MG63 (cell line): ENCODE measurements at places on chromosomes 5 and 9. TPM values are rescaled to one million over a fixed set of nuclear protein-coding genes. Genes with fewer than 3 reads are reported as not detected.

DNA sequence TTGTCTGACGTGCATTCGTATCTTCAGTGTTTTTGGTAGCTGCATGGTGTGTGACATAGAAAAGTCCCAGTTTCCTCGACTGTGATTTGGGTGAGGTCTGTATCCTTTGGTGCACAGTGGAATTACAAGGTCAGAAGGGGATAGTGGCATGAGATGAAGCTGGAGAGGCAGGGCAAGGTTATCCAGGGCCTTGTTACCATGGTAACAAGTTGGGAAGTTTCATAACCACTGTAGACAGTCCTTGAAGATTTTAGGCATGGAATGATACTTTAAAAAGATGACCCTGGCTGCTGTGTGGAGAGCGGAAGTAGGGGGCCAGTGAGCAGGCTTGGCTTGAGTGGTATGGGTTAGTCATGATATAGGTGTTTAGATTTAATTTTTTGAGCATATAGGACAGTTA is 11.9 kb downstream of the EHMT1 start:
- no peak for DNase-seq

- peak; percentile 60 for DNase-seq
These were observed 102.4 kb downstream of the VAV2 start for GRCh38 chr9:133889584-133890301.

DNA sequence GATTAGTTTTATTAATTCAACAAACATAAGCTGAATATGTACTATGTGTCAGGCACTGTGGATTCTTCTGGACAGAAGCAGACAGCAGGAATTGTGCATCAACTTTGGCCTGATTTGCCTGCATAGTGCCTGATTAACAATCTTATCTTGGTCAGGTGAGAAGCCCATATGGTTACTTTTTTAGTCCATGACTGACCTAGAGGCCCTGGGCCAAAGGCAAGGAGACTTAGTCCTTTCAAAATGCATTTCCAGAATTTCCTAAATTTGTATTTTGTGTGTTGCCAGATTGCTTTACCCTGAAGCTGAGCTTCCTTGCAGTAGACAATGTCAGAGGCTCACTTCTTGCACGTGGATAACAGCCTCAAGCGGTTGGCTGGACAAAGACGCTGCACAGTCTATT is 286.7 kb downstream of the SPOCK1 start:
- DNase-seq = no peak

DNA sequence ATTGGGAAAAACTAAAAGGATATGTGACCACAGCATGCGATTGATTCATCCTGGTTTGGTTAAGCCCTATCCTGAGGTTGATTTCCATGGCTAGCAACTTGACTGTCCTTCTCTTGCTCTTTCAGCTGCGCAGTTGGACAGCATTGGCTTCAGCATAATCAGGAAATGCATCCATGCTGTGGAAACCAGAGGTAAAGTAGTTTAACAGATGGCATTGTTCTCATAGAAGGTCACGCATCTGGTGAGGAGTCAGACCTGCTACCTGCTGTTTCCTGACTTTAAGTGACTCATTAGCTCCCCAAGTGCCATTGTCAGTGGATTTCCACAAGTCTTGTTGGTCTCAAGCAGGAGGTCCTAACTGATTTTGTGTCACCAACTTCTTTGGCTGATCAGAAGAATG is 266.9 kb downstream of the ARHGAP26 start:
- no peak for DNase-seq

DNA sequence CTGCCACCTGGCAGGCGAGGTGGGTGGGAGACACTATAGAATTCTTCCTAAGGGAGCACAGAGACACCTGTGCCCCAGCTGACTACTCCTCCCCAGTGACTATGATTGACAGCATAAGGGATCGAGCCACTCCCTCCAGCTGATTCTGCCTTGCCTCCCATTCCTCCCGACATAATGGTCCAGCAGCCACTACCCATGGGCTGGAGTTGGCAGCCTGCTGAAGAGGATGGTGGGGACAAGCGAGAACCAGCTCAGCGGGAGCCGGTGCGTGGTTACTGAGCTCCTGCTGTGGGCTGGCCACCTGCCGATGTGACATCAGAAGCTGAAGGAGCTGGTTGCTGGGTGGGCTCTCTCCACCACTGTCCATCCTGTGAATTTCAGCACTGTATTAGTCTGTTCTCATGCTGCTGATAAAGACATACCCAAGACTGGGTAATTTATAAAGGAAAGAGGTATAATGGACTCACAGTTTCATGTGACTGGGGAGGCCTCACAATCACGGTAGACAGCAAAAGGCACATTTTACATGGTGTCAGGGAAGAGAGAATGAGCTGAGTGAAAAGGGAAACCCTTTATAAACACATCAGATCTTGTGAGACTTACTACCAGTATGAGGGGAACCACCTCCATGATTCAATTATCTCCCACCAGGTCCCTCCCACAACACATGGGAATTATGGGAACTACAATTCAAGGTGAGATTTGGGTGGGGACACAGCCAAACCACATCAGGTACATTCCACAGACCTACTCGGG is 12.1 kb upstream of the NCS1 start:
- DNase-seq = peak; percentile 31

- DNase-seq = peak; percentile 94
These were observed at the start of gene PHYKPL for GRCh38 chr5:178232124-178232919. PHYKPL (minus strand) TSS chr5:178232802; CDS start chr5:178232550, 252 bp downstream.

GRCh38 chr9:136990242-136990911 is 1.8 kb upstream of the PAXX start:
- no peak for DNase-seq

GRCh38 chr9:14961372-14962068 is 51.3 kb upstream of the FREM1 start:
- no peak for DNase-seq

GRCh38 chr9:69649566-69650250 is 22.5 kb downstream of the APBA1 start:
- DNase-seq = no peak

DNA sequence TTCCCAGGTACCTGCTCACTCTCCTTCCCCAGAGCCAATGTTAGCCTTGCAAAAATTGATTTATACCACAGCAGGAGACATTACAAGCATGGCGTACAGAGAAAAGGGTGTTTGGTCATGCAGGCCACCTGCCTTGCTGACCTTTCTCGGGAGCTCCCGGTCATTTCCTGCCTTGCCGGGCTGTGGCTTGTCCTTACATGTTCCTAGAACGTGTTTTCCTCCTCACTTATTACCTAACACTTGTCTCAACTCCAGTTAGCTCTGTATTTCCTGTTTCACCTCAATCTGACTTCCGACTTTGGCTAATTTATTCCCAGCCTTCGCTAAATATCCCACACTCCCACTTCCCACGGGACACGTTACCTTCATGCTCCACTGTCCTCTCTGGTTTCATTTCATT is 282.5 kb downstream of the ICE1 start:
- DNase-seq = no peak

- DNase-seq = no peak
These were observed 113.5 kb downstream of the CAAP1 start for GRCh38 chr9:26779062-26779461.

- peak; percentile 81 for DNase-seq
These were observed 11.7 kb upstream of the IFNA5 start for GRCh38 chr9:21316860-21317259.

- DNase-seq = no peak
These were observed 1001.0 kb upstream of the WWC1 start for GRCh38 chr5:167290478-167290877.

- no peak for DNase-seq
These were observed 25.7 kb downstream of the SLC46A2 start for GRCh38 chr9:112864982-112865381.

- DNase-seq = no peak
These were observed 141.0 kb downstream of the AGTPBP1 start for GRCh38 chr9:85600675-85601263.

- DNase-seq = no peak
These were observed 8.1 kb upstream of the DAB2 start for GRCh38 chr5:39432696-39433530.

GRCh38 chr9:70466976-70467561 is 52.6 kb upstream of the KLF9 start:
- DNase-seq = no peak

DNA sequence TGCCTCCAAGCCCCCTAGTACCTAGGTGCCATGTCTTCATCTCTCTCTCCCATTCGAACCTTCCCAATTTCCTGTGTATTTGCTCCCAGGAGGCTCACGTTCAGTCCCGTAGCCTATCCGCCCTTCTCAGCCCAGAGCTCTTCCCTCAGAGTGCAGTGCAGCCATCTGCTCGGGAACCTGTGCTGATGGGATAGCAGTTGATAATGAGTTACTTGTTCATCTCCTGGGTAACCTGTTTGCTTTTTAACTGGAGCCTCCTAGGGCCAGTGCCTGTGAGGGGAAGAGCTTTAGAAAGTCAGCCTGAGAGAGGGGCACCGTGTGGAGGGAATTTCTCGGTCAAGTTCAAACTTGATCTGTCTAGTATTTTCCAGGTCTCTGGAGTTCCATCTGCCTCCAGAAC is 229.8 kb upstream of the IL12B start:
- no peak for DNase-seq

DNA sequence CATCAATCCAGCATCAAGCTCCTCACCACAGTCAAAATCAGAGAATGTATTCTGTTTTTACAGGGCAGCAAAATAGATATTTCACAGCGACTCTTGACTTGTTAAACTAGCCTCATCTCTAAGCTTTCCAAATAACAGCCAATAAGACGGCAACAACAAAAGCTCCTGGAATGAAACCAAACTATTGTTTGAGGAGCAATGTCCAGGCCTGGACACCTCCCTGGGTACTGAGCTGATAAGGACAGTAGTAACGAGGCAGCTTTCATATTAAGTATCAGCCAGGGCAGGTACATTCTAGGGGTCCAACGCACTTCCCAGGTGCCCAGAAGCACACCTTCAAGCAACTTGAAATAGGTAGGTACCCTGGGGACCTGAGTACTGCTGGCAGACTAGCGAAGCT is 260.3 kb downstream of the ENC1 start:
- no peak for DNase-seq

GRCh38 chr5:4081466-4081865 is 485.8 kb downstream of the IRX1 start:
- no peak for DNase-seq

- no peak for DNase-seq
These were observed 98.1 kb upstream of the ERBIN start for GRCh38 chr5:65828022-65828896.

- DNase-seq = no peak
These were observed 42.6 kb downstream of the GAPVD1 start for GRCh38 chr9:125304273-125304672.

GRCh38 chr9:75039801-75040200 is 11.7 kb upstream of the CARNMT1 start:
- DNase-seq = peak; percentile 19

DNA sequence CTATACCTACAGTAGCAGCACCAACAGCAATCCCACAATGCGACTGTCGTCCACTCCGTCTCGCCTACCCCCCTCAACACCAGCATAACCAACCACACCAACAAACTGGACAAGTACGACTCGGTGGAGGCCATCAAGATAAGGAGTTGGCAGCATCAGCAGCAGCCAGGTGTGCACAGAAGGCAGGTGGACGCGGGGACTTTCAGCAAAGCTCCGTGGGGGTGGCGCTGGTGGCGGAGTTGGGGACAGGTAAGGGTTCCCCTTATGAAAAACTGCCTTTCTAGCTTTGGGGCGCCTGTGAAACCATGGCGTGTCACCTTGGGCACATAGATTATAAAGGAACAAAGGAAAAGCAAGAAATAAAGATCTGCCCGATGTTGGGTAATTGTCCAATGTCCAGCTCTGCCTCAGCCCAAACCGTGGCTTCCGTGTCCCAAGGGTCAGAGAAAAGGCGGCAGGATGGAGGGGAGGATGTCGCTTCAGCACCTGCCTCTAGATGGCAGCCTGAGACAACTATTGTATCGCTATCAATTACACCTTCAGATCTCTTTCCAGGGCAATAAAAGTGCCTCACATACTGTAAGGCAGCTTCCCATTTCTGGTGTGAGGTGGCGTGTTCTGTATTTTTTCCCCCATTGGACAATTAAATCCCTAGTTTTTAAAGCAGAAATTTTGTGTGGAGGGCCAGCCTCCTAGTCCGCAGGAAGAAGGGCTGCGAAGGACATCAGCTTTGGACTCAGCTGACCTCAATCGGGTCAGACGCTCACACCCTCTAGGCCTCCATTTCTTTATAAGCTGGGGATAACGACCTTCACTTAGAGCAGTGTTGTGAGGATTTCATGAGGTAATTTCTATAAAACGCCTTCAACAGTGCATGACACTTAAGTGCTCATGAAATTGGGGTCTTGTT is 58.8 kb downstream of the MTRR start:
- peak; percentile 44 for DNase-seq

GRCh38 chr9:35798658-35799374 is 7.4 kb downstream of the NPR2 start:
- DNase-seq = peak; percentile 56

GRCh38 chr9:78167356-78167755 is 68.5 kb upstream of the CEP78 start:
- DNase-seq = no peak

- DNase-seq = no peak
These were observed at the start of gene ASPN for GRCh38 chr9:92482329-92482728. ASPN (minus strand) TSS chr9:92482506.

DNA sequence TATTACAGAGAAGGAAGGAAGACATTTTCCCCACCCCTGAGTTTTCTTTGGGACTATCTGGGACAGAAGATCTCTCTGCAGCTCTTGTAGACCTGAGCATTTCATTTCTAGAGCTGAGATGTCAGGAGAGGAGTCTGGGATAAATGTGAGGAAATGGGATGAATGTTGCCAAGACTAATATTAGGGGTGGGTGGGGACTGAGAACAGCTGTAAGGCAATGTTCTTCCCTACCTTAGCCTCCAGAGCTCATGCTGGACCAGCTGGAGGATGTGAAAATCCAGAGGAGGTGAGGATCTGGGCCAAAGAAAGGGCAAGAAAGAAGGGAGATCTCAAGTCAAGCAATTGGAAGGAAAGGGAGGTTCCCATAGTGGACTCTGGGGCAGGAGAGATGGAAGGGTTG is 23.1 kb upstream of the FOXD1 start:
- no peak for DNase-seq

DNA sequence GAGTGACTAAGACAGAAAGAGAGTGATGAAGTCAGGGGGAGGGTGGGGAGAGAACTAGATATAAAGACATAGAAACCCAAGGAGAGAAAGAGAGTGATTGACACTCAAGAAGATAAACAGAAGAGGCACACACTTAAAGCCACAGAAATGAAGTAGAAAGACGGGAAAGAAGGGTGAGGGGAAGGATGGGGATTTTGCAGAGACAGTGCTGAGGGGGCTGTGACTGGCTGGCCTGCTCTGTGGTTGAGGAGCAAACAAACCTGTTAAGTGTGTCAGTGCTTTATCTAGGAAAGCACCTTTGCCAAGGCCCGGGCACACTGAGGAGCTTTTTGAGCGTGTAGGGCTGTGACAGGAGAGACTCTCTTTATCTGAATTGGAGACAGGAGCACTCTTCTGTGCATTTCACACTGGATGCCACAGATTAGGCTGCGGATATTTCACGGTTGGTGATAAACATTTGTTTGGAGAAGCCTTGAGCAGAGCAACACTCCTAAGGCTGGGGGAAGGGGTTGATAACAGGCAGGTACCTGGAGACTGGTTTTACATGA is 109.1 kb downstream of the DOCK2 start:
- DNase-seq = no peak

The CACNA1B gene
- total RNA-seq = not detected in 2 replicates

The SLC1A3 gene
- 0.03 and 0.37 TPM in 2 replicates for total RNA-seq

The PDZD2 gene
- total RNA-seq = 0.13 TPM in 1 of 2 replicates, not detected in the other

The TMEM174 gene
- total RNA-seq = not detected in 2 replicates

The SPINK13 gene
- total RNA-seq = 0.30 TPM in 1 of 2 replicates, not detected in the other

The FLT4 gene
- 0.10 and 1.3 TPM in 2 replicates for total RNA-seq

The PLK2 gene
- total RNA-seq = 445 and 575 TPM in 2 replicates

The TRIO gene
- total RNA-seq = 123 and 124 TPM in 2 replicates

The LCN12 gene
- not detected in 2 replicates for total RNA-seq

The ANKRD34B gene
- total RNA-seq = not detected in 2 replicates

The CDC23 gene
- total RNA-seq = 33.8 and 44.3 TPM in 2 replicates

The BSPRY gene
- total RNA-seq = not detected in 2 replicates

The GOLPH3 gene
- 66.2 and 97.8 TPM in 2 replicates for total RNA-seq

The SYK gene
- 4.9 and 7.9 TPM in 2 replicates for total RNA-seq

The CAMK4 gene
- total RNA-seq = 0.02 TPM in 1 of 2 replicates, not detected in the other
